ENCODE measurements at places on chromosomes 7 and 10.

- DNase-seq, result no peak
These were observed 253.7 kb upstream of the PITRM1 start for GRCh38 chr10:3426190-3426845.

GRCh38 chr7:122885583-122886356, 490 bp downstream of the CADPS2 start:
- peak; percentile 72 for DNase-seq

DNA sequence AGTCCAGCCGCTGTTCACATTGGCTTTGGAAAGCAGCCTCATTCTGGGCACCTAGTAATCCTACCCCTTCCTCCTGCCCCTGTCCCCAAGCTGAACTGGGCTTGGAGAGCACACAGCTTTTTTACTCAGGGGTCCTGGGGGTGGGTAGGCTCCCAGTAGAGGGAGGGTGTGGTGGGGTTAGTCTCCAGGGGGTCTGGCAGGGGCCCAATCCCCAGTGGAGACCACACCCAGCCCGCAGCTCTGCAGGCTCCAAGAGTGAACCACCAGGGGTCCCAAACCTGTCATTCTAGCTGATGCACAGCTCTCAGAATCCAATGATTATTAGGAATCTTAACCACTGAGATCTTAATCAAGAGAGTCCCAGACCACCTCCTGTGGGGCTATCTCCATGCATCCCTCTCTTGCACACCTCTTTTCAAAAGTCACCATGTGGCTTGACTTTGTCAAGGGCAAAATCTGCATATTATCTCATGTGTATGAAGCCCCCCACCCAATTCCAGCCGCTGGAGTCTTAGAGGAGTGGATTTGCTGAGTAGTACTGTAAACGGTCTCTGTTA, 2.7 kb downstream of the HOXA11 start:
- peak; percentile 21 for DNase-seq

- DNase-seq, result no peak
These were observed 470.7 kb upstream of the KLF6 start for GRCh38 chr10:4255751-4256150.

- no peak for DNase-seq
These were observed 23.4 kb downstream of the ENTPD7 start for GRCh38 chr10:99682752-99683151.

DNA sequence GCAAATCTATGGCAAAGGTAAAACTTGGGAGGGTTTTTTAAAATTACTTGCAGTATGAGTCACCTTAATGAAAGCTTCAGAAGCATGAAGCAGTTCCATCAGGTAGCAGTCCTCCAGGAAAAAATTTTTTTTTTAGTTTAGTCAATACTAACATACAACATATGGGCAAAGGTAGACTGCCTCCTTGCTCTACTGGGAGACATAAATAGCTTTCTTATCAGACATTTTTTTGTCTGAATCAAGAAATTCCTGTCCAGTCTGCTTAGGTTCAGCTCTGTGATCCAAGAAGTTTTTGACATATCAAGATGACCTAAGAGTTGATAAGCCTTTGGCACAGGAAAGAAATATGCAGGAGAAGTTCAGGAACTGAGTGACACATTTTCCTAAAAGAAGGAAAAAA, 171.5 kb upstream of the TCF7L2 start:
- no peak for DNase-seq
